ENCODE measurements at places on chromosomes 12 and 14. TPM values are rescaled to one million over a fixed set of nuclear protein-coding genes. Genes with fewer than 3 reads are reported as not detected.

ITGB7 gene
- total RNA-seq: 0.80 TPM

CLEC14A gene
- total RNA-seq: 167 TPM

SPSB2 gene
- total RNA-seq: 3.9 TPM

NEMP1 gene
- total RNA-seq: 10.5 TPM

E2F7 gene
- total RNA-seq: 27.8 TPM

MYF5 gene
- not detected for total RNA-seq

SMCO2 gene
- not detected for total RNA-seq

CAMKK2 gene
- 46.2 TPM for total RNA-seq

DTX1 gene
- not detected for total RNA-seq

All from mammary microvascular endothelial cell (primary cell).